GM20000 (cell line): ENCODE measurements at places on chromosomes 16 and 17.

DNA sequence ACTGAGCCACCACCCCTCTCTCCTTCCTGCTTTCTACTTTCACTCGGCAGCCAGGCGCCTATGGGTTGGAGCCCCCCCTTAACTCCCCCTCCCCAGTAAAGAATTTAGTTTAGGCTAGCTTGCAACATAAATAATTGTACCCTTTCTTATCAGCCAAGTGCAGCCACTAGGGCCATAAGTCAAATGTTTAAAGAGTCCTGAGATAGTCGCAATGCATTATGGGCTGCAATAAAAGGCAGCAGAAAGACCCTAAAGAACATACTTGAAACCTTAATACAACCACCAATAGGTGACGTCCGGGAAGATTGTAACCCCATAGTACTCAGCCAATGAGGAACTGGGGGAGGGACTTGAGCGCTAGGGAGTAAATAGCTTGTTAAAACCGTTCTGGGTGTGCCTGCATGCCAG, 40.5 kb downstream of the C16orf82 start:
- DNase-seq: no peak

DNA sequence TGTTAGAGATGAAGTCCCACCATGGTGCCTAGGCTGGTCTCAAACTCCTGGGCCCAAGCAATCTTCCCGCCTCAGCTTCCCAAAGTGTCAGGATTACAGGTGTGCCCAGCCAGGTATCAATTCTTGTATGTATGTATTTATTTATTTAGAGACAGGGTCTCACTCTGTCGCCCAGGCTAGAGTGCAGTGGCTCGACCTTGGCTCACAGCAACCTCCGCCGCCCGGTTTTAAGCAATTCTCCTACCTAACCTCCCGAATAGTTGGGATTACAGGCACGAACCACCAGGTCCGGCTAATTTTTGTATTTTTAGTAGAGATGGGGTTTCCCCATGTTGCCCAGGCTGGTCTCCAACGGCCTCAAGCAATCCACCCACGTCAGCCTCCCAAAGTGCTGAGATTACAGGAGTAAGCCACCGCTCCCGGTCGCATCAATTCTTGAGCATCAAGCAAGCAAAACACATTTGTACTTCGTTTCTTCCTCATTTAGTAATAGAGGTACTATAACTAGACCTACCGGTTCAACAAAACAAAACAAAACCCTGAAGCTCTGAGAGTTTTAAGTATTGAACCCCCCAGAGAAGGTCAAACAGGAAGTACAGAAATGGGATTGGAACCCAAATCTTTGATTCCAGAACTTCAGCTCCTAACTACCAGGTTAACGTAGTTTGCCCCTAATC, 1.0 kb upstream of the ZNF500 start:
- DNase-seq: no peak

GRCh38 chr16:13718748-13719147, 201.2 kb upstream of the ERCC4 start:
- no peak for DNase-seq

- peak; percentile 66 for DNase-seq
Observed at GRCh38 chr17:81309140-81309858, 14.2 kb upstream of the SLC38A10 start.

DNA sequence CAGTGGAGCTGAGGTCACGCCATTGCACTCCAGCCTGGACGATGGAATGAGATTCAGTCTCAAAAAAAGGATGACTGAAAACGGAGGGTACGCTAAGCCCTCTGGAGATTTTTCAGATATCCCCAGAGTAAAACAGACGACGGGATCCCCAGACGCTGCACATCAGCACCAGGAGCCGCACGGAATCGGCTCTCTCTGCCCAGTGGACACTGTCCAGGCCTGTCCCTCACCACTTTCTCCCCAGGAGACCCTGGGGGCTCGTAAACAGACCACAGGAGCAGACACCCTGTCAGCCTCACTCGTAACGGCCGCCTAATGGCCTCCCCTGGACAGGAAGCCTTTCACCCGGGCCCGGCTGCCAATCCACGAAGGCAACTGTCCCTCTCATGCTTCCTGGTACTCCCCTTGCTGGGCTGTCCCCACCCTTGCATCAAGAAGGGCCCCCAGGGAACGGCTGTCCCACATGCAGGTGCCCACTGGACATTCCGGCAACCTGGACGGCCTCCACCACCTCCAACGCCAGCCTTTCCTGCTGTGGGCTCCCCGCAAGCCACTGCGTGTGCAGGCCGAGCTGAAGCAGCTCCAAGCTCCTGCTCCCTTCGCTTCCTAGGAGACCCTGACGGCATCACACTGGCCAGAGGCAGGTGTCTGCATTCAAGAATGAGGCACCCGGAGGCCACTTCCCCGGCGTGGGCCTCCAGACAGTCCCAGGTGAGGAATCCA, 74.3 kb downstream of the TIMM22 start:
- no peak for DNase-seq

GRCh38 chr16:57979006-57979585, 8.2 kb upstream of the CNGB1 start:
- no peak for DNase-seq

GRCh38 chr17:55168958-55169687, 95.6 kb upstream of the HLF start:
- peak; percentile 51 for DNase-seq

GRCh38 chr16:51636920-51637769, 486.1 kb upstream of the SALL1 start:
- DNase-seq: no peak

- DNase-seq: peak; percentile 51
Observed at GRCh38 chr17:43701318-43701743, 39.6 kb upstream of the MEOX1 start.
